ENCODE measurements at places on chromosomes 1 and 21. TPM values are rescaled to one million over a fixed set of nuclear protein-coding genes. Genes with fewer than 3 reads are reported as not detected.
A peak's percentile ranks its signal among the peaks of the same experiment; 100 is the strongest.

GRCh38 chr1:159974350-159974965 is 20.4 kb upstream of the SLAMF9 start:
- DNase-seq = no peak

GRCh38 chr1:192349314-192349713 is 32.5 kb downstream of the RGS21 start:
- DNase-seq = no peak

DNA sequence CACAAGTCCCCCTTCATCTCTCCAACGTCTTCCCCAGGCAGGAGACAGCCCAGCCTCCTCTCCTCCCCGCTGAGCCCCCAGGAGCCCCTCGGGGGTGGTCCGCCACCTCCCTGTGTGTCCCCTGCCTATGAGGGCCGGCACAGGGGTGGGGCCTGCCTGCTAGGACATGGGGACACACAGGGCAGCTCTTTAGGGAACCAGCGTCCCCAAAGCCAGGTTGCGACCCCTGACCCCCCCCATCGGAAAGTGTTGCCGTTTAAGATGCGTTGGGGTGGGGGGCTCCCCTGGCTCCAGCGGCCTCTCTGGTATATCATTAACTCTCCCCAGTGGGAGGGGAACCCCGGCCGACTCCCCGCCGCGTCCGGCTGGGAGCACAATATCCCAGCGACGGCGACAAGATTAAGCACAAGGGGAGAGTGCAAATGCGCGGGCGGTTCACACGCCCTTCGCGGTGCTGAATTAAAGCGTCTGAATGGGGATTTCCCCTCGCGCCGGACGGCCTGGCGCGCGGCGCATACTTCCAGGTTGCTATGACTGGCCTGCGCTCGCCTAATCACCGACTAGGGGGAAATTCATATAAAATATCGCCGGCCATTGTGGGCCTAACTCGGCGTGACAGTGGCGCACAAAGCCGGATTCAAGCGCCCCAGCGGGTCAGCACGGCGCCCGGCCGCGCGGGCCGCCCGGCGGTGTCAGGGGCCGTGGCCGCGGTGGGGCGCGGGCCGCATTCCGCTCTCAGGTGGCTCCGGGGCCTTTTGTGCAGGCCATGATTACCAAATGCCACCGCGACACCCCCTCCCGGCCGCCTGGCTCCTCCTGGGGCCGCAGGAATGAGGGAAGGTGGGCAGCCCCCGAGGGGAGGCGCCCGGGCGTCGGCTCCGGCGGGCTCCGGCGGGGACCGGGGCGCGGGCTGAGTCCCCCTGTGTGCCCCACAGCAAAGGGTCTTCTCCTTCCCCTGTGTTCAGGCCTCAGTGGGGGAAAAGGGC is 30.9 kb downstream of the WNT3A start:
- DNase-seq = peak; percentile 59

DNA sequence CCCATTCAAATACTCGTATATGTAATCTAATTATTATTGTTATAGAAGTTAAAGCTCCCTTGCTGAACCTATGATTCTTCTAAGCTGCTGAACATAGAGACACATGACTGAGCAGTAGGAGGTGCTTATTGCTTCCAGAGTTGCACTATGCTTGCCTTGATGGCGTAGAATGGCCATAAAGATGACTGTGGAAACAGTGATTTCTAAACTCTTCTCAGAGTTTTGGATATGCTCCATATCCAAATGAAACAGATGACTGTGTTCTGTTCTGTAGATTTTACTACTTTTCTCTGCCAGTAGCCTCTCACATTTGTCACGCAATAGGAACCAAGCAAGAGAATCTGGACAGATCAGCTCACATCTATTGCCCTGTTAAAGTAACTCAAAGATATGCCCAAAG is 88.1 kb upstream of the CACYBP start:
- DNase-seq = no peak

RGSL1 gene
- not detected for total RNA-seq

SLC45A3 gene
- 16.0 TPM for total RNA-seq
